ENCODE measurements at places on chromosomes 11 and 22.

GRCh38 chr11:73983741-73984538 lies 1.3 kb upstream of the UCP2 start:
- DNase-seq = no peak

DNA sequence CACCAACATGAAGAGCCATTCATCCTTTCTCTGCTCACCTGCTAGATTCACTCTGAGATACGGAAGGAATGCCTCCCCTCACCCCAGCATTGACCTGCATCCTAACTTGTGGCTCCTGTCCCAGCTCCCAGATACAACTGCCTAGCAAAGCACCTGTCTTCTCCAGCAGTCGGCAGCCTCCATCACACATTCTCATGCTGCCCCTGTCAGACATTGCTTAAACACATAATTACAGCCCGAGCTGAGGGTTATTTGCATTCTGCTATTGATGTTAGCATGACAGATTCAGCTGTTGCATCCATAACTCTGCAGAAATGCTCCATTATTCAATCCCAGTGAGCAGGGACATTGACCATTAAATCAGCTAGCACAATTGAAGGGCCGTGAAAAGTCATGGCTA lies 184.4 kb upstream of the NARS2 start:
- no peak for DNase-seq

DNA sequence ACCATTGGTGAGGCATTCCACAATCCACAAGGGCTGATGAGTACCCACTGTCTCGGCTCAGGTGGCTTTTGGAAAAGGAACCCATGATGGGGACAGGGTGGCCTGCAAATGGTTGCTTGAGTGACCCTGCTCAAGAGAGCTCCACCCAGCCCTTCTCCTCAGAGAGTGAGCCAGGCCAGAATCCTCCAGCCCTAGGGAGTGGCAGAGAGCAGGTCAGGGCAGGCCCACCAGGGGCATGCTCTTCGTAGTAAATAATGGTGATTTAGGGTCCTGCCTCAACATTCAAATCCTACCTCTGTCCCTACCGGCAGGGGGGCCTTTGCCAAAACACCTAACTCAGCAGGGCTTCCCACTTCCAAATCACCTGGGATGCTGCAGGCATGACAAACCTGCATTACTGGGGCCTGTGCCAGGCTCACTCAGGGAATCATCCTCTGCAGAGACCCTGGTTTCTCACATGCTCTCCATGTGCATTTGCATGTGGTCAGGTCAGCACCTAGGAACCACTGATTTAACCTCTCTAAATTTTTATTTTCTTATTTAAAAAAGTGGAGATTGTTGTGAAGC lies 17.3 kb upstream of the TP53I11 start:
- no peak for DNase-seq

- DNase-seq = no peak
Observed at GRCh38 chr11:2036863-2037486, 39.3 kb upstream of the H19 start.

DNA sequence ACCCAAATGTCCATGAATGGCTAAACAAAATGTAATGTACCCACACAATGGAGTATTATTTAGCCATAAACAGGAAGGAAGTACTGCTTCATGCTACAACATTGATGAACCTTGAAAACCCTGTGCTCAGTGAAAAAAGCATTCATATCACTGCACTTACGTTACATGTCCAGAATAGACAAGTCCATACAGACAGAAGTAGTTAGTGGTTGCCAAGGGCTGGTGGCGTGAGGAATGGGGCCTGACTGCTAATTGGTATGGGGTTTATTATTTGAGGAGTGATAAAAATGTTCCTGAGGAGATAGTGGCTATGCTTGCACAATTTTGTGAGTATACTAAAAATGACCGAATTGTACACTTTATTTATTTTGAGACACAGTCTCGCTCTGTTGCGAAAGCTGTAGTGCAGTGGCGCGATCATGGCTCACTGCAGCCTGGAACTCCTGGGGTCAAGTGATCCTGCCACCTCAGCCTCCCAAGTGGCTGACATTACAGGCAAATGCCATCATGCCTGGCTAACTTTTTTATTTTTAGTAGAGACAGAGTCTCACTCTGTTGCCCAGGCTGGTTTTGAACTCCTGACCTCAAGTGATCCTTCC lies 7.7 kb upstream of the SYVN1 start:
- no peak for DNase-seq

- no peak for DNase-seq
Observed at GRCh38 chr22:32846780-32847491, 45.4 kb downstream of the TIMP3 start.
